ENCODE measurements at places on chromosomes 16 and 17. TPM values are rescaled to one million over a fixed set of nuclear protein-coding genes. Genes with fewer than 3 reads are reported as not detected.

The NUTF2 gene
- 260 TPM for total RNA-seq

The TEX19 gene
- total RNA-seq: 0.20 TPM

The CCDC200 gene
- not detected for total RNA-seq

The PARD6A gene
- 3.4 TPM for total RNA-seq

The UMOD gene
- total RNA-seq: not detected

The PLA2G10 gene
- total RNA-seq: not detected

The TMEM98 gene
- 8.8 TPM for total RNA-seq

The SMURF2 gene
- 11.0 TPM for total RNA-seq

The DHRS7C gene
- total RNA-seq: not detected

The ARL17A gene
- total RNA-seq: 9.7 TPM

The SPN gene
- not detected for total RNA-seq

The CD7 gene
- 0.32 TPM for total RNA-seq

The VWA3A gene
- not detected for total RNA-seq

The TSPOAP1 gene
- total RNA-seq: not detected

The MINK1 gene
- total RNA-seq: 19.8 TPM

Measured in NCI-H460 (cell line).